Uterine smooth muscle cell (primary cell): ENCODE measurements at places on chromosomes 4 and X. TPM values are rescaled to one million over a fixed set of nuclear protein-coding genes. Genes with fewer than 3 reads are reported as not detected.

Gene IGSF1
- total RNA-seq = 0.11 and 0.25 TPM in 2 replicates

Gene STK32B
- 0.50 and 1.1 TPM in 2 replicates for total RNA-seq

Gene CXCL13
- not detected in 2 replicates for total RNA-seq

Gene CT47C1
- not detected in 2 replicates for total RNA-seq

Gene SMC1A
- total RNA-seq = 14.5 and 45.9 TPM in 2 replicates

Gene LONRF3
- 0.44 and 1.00 TPM in 2 replicates for total RNA-seq

Gene ASB12
- total RNA-seq = not detected in 2 replicates
